ENCODE measurements at places on chromosomes 5 and 9.

DNA sequence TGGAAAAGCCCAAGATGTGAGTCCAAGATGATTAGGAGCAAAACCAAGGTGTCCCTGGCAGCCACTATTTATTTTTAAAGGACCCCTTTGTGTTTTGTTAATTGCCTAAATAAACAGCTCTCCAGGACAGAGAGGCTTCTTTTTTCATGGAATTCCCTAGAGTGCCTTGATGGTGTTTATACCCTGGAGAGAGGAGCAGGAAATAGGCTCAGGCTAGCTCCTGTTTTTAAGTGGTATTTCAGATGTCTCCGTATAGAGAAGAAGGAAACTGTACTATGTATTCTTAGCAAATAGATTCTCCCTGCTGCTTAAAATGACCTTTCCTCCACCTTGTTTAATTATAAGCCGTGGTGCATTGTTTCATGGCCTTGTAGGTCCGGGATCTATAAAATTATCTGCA lies 292.4 kb downstream of the CD180 start:
- no peak for DNase-seq

GRCh38 chr9:85742597-85742936 lies 813 bp upstream of the AGTPBP1 start:
- no peak for DNase-seq

DNA sequence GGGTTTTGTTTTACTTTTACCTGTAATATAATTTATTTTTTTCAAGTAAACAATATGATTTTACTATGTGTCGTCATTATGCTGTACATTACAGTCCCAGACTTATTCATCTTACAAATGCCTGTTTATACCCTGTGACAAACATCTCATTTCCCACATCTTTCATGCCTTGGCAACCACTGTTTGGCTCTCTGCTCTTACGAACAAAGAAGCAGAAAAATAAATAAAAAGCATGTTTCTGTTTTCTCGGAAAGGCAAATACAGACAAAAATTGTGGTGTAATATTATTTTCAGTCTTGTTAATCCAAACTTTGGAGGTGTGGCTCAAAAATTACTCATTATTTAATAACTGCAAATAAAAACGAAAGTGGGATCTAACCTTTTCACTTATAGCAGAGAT lies 393.0 kb downstream of the CDH12 start:
- DNase-seq: no peak

- DNase-seq: no peak
Observed at GRCh38 chr9:116087246-116087645, 66.3 kb upstream of the PAPPA start.

GRCh38 chr5:10122076-10122726 lies 127.5 kb downstream of the ATPSCKMT start:
- no peak for DNase-seq

DNA sequence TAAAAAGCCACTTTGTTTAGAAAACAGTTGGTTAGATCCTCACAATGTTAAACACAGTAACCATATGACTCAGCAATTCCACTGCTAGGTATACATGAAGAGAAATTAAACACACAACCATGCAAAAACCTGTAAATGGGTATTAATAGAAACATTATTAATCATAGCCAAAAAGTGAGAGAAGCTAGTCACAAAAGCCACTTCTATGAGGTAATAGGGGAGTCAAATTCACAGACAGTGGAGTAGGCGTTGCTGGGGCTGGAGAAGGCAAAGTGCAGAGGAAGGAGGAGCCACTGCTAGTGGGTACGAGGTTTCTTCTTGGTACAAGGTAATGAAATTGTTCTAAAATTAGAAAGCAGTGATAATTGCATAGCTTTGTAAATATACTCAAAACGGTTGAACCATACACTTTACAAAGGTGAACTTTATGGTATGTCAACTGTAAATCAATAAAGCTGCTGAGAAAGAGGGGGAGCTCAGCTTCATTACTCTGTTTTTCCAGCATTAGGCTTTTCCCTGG lies 364.4 kb downstream of the GADD45G start:
- DNase-seq: no peak

- DNase-seq: no peak
Observed at GRCh38 chr5:161544350-161544765, 2.2 kb downstream of the GABRB2 start.

DNA sequence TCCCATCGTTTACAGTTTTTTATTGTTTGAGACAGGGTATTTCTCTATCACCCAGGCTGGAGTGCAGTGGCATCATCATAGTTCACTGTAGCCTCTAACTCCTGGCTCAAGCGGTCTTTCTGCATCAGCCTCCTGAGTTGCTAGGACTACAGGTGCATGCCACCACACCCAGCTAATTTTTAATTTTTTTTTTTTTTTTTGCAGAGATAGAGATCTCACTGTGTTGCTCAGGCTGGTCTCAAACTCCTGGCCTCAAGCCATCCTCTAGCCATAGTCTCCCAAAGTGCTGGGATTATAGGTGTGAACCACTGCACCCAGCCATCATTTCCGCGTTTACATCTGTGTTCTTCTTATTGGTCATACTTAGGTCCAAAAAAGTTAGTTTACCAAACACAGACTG lies 53.6 kb downstream of the FSD1L start:
- DNase-seq: no peak

DNA sequence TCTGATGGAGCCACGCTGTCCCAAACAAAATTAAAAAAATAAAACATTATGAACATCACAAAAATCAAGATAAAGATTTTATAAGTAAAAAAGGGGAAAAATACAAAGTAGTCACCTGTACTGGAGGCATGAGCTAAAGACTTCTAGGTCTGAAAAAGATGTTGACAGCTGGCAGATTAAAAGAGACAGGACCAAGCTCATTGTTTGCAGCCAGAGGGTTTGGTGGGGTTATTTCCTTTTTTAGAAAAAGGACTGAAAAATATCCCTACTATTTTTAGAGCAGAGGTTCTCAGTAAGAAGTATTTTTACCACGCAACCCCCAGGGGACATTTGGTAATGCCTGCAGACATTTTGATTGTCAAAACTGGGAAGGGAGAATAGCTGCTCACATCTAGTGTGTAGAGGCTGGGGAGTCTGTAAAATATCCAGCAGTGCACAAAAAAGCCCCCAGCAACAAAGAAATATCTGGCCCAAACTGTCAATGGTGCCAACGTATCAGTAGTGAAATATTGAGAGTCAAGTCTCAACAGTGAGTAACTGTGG lies 353.4 kb downstream of the TLE1 start:
- no peak for DNase-seq

DNA sequence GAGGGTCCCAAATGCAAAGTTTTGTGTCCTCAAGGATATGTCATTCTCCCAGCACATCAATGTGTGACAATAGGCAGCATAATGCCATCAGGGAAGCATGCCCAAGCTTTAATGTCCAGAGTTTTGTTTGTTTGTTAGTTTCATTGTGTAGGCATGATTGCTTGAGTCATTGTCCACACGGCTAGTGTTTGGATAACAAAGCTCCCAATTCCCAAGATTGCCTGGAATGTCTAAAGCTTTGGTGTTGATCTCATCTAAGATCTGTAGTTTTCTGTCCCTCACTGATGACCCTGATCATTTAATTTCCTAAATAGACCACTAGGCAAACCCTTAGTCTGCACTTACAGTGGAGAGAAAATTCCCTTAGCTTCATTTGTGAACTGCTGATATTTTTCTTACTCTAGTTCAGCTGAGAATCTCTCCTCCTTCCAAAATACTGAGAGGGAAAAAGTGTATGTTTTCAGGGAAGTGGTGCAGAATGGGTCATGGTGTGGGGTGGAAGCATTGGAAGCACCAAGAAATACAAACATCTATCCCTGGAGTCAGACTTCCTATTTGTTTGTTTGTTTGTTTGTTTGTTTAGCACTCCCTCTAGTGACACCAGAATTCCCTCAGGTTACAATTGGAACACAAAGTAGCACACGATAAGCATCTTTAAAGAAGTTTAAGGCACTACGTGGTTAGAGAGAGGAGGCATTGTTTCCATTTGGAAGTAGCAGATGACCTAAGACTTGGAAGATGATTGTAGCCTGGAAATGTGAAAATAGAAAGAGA lies 127.1 kb downstream of the PRDM6 start:
- DNase-seq: no peak

Measured in activated T-helper 1 cell treated with anti-CD3 and anti-CD28 coated beads, Interleukin-12 subunit alpha, Interleukin-12 subunit beta, Interleukin-2, Interleukin-4 antibody, amounts not matched to agents 30 ng/mL and 10 ng/mL and 1 ng/mL, durations not matched to agents 14 hours and 24 hours and 36 hours (primary cell).